ENCODE measurements at places on chromosomes 1 and 21.
A peak's percentile ranks its signal among the peaks of the same experiment; 100 is the strongest.

DNA sequence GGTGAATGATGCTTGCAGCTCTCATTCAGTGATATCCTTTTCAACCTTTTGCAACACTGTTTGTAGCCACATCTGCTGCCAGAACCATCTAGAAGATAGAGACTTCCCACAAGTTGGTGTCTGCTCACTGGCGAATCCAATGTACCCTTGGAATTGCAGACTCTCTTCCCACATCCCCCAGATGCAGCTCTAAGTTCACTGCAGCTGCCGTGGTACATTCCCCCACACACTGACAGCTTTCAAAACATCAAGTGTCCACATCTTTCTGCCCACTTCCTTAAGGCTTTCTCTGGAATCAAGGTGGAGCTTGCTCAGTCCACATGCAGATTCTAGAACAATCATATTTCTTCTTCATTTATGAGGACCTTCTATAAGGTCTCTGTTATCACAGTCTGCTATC lies 99.2 kb downstream of the PLPPR4 start:
- no peak for DNase-seq

DNA sequence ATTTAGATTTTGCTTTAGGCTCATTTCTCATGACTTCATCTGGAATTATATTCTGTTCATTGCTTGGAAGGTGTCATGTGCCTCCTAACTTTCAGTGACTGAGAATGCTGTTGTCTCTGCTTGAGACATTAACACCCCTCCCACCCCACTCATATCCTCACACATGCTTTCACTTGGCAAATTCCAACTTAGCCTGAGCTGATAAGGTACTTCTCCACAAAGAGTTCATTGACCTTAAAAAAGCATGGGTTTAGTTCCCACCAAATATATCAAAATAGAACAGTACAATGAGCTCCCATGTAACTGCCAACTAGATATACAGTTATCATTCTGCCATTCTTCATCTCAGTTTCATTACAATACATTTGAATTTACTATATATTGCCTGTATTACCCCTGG lies 576.5 kb upstream of the ADGRL2 start:
- no peak for DNase-seq

GRCh38 chr21:31260790-31261189 lies 83.3 kb downstream of the TIAM1 start:
- DNase-seq, result no peak

DNA sequence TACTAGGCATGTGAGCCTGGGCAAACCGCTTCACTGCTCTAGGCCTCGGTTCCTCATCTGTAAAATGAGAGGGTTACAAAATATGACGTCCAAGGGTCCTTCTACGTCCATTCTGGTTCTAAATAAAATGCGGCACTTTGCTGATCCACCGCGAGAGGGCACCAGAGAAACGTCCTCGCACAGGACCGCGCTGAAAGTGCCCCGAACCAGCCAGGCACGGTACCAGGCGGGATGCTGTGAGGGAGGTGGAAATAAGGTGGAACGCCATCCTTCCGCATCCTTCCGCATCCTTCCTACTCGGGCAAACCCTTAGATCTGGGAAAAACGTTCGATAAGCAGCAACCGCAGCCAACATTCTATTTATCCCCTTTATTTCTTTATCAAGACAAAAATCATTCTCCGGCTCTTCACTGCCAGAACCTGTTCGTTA lies 60.3 kb upstream of the KRTAP19-8 start:
- DNase-seq, result peak; percentile 85

DNA sequence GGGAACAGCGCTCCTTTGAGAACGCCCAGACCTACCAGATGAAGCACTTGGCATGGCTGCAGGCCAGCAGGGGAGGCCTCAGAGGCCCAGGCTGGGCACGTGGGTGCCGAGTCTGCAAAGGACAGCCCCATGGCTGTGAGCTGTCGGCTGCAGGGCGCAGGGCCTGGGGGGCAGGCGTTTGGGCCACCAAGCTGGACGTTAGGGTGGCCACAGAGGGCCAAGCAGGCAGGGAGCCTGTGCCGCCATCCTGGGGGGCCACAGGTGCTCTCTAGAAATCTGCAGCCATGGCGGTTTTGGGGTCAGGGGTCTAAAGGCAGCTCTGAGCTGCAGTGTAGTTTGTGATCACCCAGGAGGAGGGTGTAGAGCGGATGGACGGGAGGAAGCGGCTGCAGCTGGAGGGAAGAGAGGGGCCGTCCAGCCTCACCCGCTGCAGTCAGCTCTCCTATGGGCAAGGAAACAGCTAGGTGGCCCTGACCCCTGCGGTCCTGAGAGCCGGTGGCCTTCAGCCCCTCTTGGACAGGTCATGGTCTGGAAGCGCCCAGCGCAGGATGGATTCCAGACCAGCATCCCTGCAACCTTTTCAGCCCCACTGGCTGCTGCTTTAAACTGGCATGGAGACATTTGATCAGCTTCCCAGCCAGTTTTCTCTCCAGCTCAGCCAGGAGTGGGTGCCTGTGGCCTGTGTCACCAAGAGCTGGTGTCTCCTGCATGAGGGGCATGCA lies 11.0 kb downstream of the IBA57 start:
- DNase-seq, result no peak

Data from CD4-positive, alpha-beta T cell treated with Interleukin-17A for 4 hours (primary cell).